ENCODE measurements at places on chromosomes 5 and 9.

- no peak for DNase-seq
Observed at GRCh38 chr9:98069551-98069950, 13.0 kb downstream of the NANS start.

- DNase-seq, result no peak
Observed at GRCh38 chr5:120255214-120255613, 208.9 kb upstream of the PRR16 start.

- peak; percentile 68 for DNase-seq
Observed at GRCh38 chr5:73298772-73299630, 126.0 kb downstream of the TMEM174 start.

DNA sequence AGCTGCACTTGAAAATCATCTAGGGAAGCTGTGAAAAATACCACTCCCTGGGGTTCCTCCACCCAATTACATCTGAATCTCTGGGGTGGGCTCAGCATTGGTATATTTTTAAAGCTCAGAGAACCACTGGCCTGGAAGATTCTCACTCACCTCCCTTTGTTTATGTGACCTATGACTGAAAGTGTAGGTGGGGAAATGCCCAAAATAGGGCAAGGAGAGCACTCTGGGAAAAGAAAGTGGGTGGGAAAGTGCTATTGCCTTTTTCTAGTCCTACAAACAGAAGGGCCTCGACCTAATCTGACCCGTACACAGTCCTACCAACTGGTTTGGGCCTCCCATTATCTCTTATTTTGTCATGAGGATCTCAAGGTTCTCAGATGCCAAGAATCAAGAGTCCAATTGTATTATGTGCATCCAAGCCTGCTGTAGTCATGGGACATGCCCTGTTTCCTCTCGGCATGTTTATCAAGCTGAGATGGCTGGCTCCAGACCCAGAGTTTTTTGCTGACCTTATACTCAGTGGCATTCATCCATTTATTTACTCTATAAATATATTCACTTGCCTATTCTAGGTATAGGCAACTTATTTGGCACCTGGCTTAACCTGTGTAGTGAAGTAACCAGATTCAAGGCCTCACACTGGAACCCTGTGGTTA, 483.7 kb downstream of the ENC1 start:
- DNase-seq, result no peak

- DNase-seq, result no peak
Observed at GRCh38 chr9:2741441-2742158, 24.3 kb downstream of the KCNV2 start.

- DNase-seq, result peak; percentile 76
Observed at GRCh38 chr9:123742009-123742767, 187.7 kb downstream of the DENND1A start.

DNA sequence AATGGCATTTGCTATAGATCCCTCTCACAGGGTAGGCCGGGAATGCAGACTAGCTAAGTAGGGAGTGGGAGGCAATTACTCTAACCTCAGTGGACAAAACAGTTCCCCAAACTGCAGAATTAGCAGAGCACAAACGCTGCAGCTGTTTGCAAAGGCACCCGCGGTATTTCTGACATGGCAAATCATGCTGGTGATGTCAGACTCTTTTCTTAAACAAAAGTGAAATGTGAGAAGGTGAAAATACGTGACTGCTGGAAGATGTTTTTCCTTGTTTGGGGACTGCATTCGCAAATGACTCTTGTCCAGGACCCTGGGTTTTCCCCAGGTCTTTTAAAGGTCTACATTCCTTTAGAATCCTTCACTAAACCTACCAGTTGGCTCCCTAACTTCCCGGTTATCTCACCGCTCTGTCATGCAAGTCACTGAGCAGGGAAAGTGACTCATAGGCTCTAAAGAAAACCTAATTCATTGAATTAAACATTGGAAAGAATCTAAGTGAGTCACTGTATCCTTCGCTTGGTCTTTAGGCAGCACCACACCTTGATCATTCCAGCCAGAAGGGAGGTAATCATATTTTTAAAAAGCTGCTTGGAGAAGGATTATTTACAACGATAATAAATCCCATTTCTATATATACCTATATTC, 91.5 kb upstream of the DNAH5 start:
- peak; percentile 99 for DNase-seq

DNA sequence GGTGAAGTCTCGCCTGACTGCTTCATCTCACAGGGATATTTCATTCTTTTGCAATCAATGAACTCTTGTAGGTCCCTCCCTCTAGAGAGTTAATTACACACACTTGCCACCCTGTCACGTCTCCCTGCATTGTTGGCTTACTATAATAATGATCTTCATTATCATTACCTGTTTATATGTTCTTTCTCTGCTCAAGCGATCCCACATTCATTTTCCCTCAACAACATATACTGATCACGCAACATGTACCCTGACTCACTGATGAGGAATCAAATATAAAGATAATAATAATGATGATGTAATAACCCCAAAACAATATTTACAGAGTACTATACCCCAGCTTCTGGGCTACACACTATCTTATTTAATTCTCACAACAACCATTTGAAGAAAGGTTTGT, 88.5 kb downstream of the FEM1C start:
- DNase-seq, result no peak

DNA sequence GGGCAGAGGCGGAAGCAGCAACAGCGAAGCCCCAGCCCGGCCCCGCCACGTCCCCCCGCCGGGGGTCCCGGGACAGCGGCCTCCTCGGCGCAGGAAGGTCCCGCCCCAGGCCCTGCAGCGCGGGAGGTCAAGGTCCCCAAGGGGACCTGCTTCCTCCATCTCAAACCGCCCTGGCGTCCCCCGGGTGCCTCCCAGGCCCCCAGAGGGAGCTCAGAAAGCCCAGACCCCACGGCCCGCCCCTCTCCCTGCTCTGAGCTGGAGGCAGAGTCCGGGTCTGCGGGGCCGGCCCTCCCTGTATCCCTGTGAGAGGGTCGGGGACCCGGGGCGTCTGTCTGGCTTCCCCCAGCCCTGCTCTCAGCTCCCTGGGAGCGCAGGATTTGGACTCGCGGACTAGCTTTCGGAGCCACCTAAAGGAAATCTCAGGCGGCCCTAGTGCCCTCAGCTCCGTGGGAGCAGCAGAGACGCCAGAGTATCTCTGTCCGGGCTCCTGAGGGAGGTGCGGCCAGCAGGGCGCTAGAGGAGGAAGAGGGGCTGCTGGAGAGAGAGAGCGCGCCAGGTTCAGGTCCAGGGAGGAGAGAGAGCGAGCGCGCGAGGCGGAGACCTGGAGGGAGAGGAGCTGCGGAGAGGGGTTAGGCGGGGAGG, 30.7 kb downstream of the EXOC3 start:
- peak; percentile 22 for DNase-seq

DNA sequence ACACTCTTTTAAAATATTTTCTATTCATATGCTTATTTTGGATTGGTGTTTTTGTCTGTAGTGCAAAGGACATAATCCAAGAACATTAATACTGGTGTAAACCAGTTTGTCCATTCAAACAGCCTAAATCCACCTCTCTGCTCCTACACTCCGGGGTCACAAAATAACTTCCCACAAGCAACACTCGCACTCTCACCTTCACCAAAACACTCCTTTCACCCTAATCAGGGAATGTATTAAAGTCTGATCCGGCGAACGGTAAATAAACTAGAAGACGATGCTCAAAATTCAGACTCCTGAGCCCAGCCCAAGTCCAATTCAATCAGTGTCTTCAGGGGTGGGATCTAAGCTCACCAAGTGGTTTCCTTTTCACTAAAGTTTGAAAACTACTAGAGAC, 649 bp downstream of the AP3B1 start:
- DNase-seq, result no peak

DNA sequence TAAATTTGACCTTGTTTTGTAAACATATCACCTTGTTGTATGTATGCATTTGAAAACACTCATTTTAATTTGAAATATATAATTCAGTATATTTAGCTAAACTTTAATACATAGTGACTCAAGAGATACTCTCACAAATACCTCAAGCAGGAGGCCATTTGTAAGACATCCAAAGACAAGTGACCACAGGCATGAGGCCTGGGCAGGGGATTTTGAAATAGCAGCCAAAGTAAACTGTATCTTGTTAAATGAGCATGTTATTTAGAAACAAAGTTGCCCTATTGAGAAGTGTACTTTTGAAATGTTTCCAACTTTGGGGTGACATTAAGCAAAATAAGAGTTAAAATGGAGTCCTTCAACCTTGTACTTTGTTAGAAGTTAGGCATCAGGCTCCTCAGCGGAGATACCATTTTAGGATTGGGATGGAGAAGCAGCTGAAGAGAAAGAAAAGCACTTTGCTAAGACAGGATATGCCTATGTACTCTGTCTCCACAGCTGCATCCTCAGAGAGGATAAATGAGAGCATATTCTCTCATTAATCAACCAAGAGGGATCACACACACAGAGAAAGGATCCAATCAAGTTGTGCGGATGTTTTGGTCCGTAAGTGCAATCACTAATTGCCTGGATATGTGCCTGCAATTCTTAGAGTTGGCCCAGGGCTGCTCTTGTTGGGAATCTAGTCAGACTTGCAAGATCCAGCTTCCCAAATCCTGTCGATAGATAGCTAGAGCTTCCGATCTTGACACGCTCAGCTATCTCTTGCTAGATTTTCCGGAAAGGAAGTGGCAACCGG, 157.5 kb upstream of the HAPLN1 start:
- peak; percentile 63 for DNase-seq
